Esophagus squamous epithelium (tissue), 5 donors: ENCODE measurements at places on chromosomes 3 and 15. TPM values are rescaled to one million over a fixed set of nuclear protein-coding genes. Genes with fewer than 3 reads are reported as not detected.
A peak's percentile ranks its signal among the peaks of the same experiment; 100 is the strongest.

GRCh38 chr3:121690777-121691405 lies 30.2 kb upstream of the HCLS1 start:
- DNase-seq = no peak

GRCh38 chr3:112746675-112747280 lies 99.9 kb downstream of the CD200R1L start:
- DNase-seq = no peak

- no peak for DNase-seq
Measured at GRCh38 chr15:60179786-60180391, 175.8 kb downstream of the FOXB1 start.

- DNase-seq = no peak
Measured at GRCh38 chr3:161409069-161409468, 37.8 kb upstream of the SPTSSB start.

- no peak for DNase-seq
Measured at GRCh38 chr3:99753268-99753975, 64.2 kb upstream of the CMSS1 start.

GRCh38 chr15:24318981-24319380 lies 356.6 kb upstream of the NPAP1 start:
- no peak for DNase-seq

GRCh38 chr3:47475570-47476329 lies at the start of gene SCAP:
SCAP (minus strand) TSS chr3:47475941; CDS start chr3:47442993, 32,948 bp downstream.
- peak; percentile 61 for DNase-seq

GRCh38 chr15:76664895-76665294 lies 240.2 kb downstream of the SCAPER start:
- DNase-seq = no peak

The CAPN3 gene
- total RNA-seq = 0.82 TPM
